ENCODE measurements at places on chromosomes 11 and 22.

GRCh38 chr11:99535406-99535805 lies 514.7 kb downstream of the CNTN5 start:
- no peak for DNase-seq

DNA sequence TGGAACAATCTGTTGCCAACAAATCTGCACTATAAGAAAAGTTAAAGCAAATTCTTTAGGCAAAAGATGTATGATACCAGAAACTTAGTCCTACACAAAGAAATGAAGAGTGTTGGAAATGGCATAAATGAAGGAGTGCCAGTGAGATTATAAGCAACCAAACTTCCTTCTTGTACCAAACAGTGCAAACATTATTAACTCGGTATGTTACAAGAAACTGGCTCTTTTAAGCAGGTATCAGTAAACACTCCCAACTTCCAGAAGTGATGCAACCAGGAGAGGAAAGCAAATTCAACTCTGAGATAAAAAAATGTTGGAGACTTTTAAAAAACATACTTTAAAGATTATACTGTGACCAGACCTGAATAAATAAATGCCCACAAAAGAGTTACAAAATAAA lies 28.5 kb downstream of the COPB1 start:
- DNase-seq: no peak

GRCh38 chr22:43532301-43533155 lies 120.7 kb downstream of the MPPED1 start:
- DNase-seq: no peak

DNA sequence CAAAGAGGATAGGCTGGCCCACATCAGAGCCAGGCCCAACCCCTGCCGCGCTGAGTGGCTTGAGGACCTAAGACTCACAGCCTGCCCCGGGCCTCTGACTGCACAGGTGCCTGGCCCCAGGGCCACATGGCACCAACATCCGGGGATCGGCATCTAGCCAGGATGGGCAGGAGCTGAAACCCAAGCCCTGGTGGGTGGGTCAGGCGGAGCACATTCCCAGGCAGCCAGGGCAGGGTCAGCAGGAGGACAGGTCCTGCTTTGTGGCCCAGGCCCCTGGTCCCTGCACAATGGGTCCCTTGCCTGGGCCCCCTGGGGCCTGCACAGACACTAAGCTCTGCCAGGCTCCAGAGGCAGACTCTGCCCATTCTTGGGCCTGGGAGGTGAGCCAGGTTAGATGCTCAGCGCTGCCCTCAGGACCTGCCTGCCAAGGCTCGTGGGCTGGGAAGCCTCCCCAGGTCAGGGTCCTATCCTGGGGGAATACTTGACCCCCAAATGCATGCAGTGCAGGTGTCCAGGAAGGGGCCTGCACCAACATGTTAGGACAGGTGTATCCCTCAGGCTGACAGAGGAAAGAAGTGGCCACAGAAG lies 33.5 kb downstream of the ARVCF start:
- no peak for DNase-seq

GRCh38 chr22:32352681-32353080 lies 5.0 kb upstream of the RFPL3 start:
- DNase-seq: no peak

DNA sequence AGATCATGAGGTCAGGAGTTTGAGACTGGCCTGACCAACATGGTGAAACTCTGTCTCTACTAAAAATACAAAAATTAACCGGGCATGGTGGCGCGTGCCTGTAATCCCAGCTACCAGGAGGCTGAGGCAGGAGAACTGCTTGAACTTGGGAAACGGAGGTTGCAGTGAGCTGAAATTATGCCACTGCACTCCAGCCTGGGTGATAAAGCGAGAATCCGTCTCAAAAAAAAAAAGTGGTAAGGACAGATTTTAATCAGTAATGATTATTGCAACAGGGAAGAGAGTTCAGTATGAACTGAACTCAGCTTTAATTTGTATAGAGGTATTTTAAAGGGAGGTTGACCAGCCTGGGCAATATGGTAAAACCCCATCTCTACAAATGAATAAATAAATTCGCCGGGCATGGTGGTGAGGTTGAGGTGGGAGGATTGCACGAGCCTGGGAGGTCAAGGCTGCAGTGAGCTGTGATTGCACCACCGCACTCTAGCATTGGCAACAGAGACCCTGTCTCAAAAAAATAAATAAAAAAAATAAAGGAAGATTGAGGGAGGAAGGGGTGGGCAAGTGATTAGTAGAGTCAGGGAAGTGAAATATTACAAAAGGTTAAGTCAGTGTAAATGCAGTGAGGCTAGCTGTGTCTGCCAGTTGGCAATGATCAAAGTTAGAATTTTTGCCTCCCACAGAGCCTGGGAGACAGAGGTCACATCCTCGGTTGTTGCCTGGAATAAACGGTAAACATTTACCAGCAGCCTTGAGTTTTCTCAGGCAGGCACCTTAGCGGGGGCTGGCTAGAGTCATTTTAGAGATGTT lies 2.6 kb upstream of the MCM5 start:
- no peak for DNase-seq

- no peak for DNase-seq
Measured at GRCh38 chr11:109815500-109816150, 277.6 kb upstream of the ZC3H12C start.

- DNase-seq: peak; percentile 51
Measured at GRCh38 chr22:19818324-19819207, 36.1 kb downstream of the GNB1L start.

All from NCI-H2171 treated with DMSO at 0.1 percent for 48 hours (cell line).